CD4-positive, alpha-beta T cell treated with Interleukin-4 for 1 hour (primary cell): ENCODE measurements at places on chromosomes 4 and X.
A peak's percentile ranks its signal among the peaks of the same experiment; 100 is the strongest.

- no peak for DNase-seq
These were observed 90.2 kb downstream of the FAM53A start for GRCh38 chr4:1593881-1594345.

- no peak for DNase-seq
These were observed 27.1 kb upstream of the MAPK10 start for GRCh38 chr4:86386817-86387415.

DNA sequence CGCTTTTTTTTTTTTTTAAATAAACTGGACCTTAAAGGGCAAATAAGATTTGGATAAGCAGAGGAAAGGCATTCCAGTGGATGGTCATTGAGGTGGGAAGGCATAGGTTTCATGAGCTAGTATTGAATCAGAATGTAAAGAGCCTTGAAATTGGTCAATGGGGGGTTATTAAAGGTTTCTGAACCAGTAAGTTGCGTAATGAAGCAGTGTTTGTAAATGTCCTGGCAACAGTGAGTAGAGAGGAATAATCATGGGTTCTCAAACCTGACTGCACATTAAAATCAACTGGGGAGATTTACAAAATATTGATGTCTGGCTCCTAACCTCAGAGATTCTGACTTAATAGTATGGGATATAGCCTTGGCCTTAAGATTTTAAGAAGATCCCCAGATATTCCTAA is 23.2 kb upstream of the AMOT start:
- no peak for DNase-seq

GRCh38 chr4:88831031-88831430 is 133.4 kb upstream of the NAP1L5 start:
- DNase-seq = no peak

- no peak for DNase-seq
These were observed 29.2 kb downstream of the SULT1E1 start for GRCh38 chr4:69830560-69831269.

DNA sequence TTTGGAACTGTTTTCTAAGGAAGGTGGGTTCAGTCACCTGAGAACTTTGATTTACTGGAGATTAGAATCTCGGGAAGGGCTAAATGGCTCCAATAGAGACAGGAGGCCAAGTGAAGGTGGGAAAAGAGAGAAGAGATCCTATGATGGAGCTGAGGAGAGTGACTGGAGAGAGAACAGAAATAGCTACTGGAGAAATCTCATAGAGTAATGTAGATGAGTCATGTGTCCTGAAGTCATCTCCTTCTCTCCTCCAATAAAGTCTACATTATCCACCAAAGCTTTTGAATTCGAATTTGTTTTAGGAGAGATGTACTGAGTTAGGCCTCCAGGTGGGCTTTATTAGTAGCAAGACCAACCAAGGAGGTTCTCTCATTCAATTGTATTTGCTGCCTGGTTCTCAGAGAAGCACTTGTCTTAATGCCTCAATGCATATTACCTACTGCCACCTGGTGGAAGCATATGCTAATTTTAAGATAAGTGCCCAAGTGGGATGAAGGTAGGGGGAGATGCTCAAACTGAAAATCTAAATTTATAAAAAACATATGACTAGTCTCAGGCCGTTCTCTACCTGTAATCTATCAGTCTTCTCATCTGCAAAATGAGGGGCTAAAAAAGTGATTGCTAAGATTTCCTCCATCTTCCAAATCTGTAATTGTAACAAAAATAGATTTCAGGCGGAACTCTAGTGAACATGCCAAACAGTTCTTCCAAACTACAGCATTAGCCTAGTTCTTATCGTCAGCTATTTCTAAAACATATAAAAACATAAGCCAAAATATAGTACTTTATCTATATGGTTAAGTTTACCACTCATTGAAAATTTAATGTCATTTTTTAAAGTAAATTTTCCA is 24.4 kb downstream of the TXK start:
- DNase-seq = peak; percentile 68

- no peak for DNase-seq
These were observed at the start of gene PDHA2 for GRCh38 chr4:95839891-95840290. TSS of gene PDHA2 (plus strand) at chr4:95840093. CDS start at chr4:95840151, 58 bp downstream.

GRCh38 chr4:16122784-16123183 is 39.0 kb upstream of the PROM1 start:
- no peak for DNase-seq

- DNase-seq = no peak
These were observed 956.9 kb upstream of the NDST4 start for GRCh38 chr4:116070283-116070682.

- no peak for DNase-seq
These were observed 1976.7 kb upstream of the ADGRL3 start for GRCh38 chr4:59223292-59223941.

DNA sequence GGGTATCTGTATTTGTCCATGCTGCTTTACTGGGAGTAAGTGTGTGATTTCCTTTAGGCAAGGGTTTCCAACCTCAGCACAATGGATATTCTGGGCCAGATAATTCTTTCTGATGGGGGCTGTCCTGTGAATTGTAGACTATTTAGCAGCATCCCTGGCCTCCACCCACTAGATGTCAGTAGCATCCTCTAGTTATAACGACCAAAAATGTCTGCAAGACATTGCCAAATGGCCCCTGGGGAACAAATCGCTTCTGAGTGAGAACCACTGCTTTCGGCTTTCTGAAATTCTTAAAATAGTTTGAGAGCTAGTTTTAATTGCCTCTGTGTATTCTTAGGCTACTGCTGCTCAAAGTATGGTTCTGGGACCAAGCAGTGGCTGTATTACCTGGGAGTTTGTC is 81.2 kb upstream of the GPM6B start:
- no peak for DNase-seq

GRCh38 chr4:151534195-151534594 is 125.2 kb downstream of the FHIP1A start:
- DNase-seq = no peak

- no peak for DNase-seq
These were observed 88.5 kb upstream of the LCORL start for GRCh38 chr4:18110099-18110498.

DNA sequence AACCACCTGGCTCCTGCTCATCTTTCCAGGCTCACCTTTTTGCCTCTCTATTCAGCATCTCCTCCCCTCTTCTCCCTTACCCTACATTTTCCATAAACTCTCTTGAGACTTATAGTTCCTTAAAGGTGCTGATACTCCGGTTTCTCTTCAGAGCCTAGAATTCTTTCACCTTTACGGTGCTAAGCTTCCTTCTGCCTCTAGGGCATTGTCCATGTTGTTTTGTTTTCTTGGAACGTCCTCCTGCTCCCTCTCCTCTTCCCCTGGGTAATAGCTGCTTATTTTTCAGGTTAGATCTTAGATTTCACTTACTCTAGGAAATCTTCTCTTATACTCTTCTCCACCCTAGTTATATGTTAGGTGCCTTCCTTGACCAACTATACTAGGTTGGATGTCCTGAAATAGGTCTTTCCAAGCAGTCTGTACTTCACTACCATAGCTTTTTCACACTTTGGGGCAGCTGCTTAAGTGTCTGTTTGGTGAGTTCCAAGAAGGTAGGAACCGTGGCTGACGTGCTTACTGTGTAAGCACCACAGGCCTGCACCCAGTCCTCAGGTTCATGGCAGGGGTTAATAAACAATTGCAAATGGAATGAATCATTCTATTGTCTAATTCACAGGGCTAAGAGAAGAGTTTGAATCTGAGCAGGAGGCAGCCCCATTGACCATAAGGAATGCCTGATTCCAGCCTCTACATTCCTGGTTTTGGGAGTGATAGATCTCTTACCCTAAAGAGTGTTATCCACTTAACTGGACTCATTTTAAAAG is 227.5 kb downstream of the MGST2 start:
- no peak for DNase-seq

DNA sequence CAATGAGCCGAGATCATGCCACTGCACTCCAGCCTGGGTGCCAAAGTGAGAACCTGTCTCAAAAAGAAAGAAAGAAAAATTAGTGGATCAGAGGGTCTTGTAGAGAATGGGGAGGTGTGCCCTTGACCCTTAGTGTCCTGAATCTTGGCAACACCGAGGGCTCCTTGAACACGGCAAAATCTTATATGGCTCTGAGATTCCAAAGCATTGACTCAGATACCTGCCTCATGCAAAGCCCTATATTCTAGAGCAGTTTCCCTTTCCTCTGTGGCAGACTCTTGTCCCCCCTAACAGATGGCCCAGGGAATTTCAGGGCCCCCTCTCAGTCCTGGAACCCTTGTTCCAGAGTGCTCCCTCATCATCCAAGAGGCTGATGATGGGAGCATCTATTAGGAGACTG is 6.8 kb downstream of the CLDN2 start:
- no peak for DNase-seq

GRCh38 chr4:165560941-165561340 is 182.1 kb downstream of the CPE start:
- no peak for DNase-seq

- DNase-seq = no peak
These were observed 64.6 kb upstream of the SH3RF1 start for GRCh38 chr4:169335331-169335730.

DNA sequence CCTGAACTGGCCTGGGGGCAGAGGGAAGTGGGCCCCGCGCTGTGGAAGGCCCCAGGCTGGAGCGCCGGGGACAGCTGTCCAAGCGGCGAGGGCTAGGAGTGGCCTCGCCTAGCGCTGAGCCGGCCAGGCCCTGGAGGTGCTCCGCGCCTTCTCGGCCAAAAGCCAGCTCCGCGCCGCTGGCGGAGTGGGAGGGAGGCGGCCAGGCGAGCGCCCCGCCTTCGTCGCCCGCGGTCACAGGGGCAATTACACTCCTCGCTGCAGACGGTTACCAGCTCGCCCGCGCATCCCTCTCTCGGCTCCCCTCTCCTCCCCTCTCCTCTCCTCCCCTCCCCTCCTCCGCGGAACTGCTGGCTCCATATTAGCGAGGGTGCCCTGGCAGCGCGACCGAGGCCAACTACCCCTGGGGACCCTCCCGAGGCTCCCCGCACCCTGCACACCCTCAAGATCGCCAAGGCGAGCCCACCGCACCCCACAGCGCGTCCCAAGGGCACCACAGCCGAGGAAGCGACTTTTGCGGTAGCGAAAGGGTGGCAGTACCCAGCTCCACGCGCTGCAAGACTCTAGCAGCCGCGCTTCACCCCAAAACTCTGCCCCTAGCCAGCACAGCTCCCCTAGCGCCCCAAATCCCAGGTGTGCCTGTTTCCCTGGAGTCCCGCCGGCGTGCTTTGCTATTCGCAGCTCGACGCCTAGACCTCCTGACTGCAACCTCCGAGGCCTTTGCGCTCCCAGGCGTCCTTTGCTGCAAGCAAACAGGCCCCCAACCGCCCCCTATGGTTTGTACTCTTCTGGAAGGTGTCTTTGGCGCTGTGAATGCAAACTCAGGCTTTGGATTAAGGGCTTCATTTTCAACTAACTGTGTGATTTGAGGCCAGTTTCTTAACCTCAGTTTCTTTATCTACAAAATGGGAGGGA is 91.4 kb downstream of the BCOR start:
- no peak for DNase-seq

DNA sequence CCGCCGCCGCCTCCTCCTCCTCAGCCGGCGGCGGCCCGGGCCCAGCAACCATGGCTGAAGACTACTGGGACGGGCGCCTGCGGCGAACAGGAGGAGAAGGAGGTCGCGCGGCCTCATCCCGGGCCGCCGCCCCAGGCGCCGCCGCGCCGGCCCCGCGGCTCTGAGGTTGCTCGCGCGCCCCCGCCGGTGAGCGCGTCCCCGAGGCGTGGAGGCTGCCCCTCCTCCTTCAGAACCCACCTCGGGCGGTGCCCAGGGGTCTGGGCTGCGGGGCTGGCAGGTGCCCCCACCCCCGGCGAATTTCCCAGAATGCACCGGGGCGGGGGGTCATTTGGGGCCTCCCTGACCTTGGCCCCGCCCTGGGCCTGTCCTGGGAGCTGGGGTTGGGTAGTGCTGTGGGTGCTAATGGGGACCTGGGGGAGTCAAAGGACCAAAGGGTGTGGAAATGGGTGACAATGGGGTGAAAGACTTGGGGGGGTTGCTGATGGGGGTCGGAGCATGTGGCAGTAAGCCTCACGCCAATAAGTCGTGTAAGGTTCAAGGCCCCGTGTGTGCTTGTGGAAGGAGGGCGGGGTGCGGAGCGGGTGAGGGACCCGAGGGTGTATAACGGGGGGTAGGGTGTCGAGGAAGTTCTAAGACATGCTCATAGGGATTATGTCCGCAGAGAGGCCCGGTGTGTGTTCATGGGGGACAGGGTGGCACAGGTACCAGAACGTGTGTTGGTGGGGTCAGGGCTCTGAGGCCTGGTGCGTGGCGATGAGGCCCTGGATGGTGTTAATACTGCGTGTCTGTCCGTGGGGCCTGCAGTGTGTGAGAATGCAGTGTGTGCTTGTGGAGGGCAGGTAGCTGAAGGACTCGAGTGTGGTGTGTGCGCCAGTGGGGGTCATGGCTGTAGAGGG is 687 bp downstream of the CDK16 start:
- peak; percentile 64 for DNase-seq

- DNase-seq = no peak
These were observed 123.6 kb downstream of the PDHA2 start for GRCh38 chr4:95963456-95963855.

DNA sequence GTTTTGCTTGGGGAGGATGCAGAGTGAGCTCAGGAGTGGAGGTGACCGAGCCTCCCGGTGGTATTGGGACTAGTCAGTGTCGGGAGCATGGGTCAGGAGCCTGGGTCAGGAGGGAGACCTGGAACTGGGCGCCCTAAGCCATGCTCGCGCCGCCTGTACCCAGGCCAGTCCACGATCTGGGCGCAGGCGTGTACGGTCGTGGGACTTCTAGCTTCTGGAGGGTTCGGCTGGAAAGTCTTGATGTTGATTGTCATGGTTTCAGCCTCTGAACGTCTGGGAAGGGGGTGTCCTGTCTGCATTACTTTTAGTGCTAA is 244 bp downstream of the EIF2S3 start:
- DNase-seq = no peak

DNA sequence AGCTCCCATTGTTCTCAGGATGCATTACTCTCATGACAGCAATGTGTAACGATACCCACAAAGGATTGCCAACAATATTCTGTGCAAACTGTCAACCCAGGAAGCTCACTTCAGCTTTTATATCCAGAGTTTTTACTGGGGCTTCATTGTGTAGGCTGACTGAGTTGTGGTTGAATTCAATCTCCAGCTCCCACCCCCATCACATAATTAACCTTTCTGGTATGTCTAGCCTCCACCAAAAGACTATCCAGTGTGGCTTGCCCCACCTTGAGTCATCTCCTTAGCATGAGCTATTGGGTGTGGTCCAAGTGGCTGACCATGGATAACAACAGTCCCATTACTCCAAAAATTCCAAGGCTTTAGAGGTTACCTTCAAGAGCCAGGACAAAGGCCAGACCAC is 17.7 kb upstream of the TAB3 start:
- no peak for DNase-seq

DNA sequence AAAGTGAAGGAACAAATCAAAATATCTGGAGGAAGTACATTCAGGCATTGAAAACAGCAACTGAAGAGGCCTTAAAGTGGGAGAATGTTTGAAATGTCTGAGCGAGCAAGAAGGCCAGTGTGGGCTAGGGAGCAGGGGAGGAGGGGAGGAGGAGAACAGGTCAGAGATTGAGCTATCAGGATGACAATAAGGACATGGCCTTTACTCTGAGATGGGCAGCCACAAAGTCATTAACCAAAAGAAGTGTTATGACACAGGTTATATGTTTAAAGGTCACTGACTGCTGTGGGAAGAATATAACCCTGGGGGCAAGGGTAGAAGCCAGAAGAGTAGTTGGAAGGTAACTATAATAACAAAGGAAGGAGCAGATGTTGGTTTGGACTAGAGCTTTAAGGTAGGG is 315.4 kb downstream of the INPP4B start:
- no peak for DNase-seq

- DNase-seq = no peak
These were observed 168.2 kb downstream of the AMELX start for GRCh38 chrX:11461201-11462001.
